RKO (cell line): ENCODE measurements at places on chromosomes 4 and X.

- no peak for DNase-seq
Measured at GRCh38 chr4:48380583-48381167, 39.3 kb downstream of the SLAIN2 start.

DNA sequence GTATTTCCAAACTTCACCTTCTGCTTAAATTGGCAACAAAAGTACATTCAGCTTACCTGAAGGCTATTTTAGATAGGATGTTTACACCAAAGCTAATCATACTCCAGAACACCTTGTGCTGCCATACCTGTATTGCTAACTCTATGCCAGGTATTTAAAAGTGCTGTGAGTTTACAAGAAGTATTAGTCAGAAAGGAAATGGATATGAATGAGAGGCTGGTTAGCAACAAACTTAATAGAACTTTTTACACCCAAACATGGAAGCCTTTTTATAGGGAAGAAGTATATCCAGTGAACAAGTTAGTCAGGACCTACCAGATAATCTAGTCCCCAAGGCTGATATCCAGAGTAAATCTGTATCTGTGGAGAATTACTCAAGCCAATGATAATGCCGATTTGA is 131.2 kb upstream of the SPRY1 start:
- no peak for DNase-seq

DNA sequence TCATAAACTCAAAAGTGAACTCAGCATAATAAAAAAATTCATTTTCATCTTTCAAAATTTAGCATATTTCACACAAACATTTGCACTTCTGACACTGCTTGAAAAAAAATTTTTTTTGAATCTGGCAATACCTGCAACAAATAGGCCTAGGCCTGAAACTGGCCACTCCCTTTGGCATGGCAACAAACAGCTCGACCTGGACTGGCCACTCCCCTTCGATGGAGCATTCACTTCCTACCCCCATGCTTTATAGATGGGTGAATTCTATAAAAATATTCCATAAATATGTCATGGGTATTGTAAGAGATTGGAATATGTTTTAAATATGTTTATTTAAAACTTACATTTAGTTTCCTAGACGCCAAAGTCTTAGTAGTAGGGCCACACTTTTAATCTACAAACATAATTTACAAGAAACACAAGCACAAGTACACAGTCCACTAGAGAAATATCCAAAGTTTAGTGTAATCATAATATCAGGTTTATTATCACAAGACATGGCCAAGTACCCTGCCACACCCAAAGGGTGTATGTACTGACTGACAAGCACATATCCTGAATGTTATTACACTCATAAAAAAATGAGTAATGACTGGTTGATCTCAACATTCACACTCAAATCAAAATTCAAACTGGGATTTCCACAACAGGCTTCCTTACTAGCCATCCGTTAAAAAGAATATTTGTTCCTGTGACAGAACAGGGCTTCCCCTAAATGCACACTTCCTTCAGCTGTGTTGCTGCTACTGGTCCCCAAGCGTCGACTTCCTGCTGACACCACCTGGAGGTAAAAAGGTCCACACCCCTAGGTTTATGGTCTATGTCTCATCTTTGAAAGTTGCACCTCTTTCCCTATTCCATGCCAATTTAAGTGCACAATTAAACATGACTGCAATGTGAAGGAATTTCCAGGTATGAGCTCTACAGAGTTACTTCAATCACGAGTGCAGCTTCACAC is 271.5 kb downstream of the NR3C2 start:
- no peak for DNase-seq

DNA sequence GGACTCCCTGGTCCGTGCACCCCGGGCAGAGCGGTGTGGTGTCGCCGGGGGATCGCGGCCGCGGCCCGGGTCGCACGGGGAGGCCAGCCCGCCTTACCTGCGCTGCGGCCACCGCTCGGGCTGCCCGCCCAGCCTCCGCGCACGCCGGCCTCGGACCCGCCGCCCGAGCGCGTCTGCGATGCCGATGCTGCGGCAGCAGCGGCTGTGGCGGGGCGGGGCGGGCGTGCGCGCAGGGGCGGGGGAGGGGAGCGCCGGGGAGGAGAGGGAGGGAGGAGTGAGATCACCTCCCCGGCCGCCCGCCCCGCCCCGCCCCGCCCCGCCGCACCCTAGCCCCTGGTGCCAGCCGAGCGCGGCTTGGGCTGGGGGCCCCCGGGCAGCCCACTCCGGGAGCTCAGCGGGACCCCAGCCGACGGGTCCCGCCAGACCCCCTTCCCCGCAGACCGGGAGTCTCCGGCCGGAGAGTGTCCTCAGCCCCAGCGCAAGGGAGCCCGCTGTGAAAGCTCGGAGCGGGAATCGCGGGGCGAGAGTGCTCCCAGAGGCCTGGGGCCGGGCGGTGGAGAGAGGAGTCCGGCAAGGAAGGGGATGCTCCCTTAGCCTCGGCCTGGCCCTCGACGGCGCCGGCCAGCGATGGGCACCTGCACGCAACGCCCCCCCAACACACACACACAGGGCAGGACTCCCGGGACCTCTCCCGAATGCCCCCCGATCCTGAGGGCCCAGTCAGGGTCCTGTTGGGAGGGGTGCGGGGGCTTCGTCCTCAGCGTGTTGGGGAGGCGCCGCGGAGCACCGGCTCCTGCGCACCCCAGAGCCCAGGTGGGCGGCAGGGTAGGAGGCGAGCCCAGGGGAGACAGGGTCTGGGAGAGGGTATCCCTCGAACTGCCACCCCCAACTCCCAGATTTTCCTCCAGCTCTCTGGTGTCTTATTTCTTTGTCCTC is at the start of gene L1CAM:
L1CAM (minus strand) TSS at position 206 of the 936 bp plus-strand sequence. CDS start 10,337 bp downstream, outside the sequence.
- DNase-seq, result no peak

GRCh38 chr4:172270397-172270796 is 457.2 kb downstream of the GALNTL6 start:
- DNase-seq, result peak; percentile 3

GRCh38 chrX:108097380-108097779 is 5.8 kb downstream of the ATG4A start:
- peak; percentile 8 for DNase-seq

GRCh38 chr4:18734405-18734804 is 712.9 kb upstream of the LCORL start:
- DNase-seq, result no peak

- no peak for DNase-seq
Measured at GRCh38 chr4:40395908-40396793, 61.0 kb downstream of the CHRNA9 start.

- no peak for DNase-seq
Measured at GRCh38 chr4:114924311-114924710, 189.1 kb downstream of the NDST4 start.

DNA sequence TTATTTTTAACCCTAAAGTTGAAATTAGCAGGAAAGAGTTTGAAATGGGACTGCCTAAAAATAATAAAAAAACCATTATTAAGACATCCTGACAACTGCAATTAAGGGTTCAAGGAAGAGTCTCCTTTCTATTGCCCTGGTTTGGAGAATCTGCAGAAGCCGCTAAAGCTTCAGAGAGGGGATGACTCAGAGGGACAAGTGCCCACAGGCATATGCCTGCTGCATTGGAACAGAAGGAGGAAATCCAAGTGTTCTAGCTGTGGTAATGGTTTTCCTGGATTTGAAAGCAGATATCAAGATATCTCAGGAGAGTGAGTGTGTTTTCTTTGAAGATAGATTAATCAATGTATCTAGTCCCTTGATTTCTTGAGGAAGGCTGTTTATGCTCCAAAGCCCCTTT is 235.1 kb upstream of the TAPT1 start:
- peak; percentile 13 for DNase-seq

DNA sequence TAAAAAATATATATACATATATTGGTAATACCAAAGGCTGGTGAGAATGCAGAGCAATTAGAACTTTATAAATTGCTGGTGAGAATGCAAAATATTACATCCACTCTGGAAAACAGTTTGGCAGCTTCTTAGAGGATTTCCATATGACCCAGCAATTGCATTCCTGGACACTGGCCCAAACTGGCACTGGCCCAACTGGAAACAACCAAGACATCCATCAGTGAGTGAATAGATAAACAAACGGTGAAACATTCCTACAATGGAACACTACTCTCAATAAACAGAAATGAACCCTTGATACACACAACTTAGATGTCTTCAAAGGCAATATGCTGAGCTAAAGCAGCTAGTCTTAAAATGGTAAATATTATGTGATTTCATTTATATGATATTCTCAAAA is 524.2 kb downstream of the IQCM start:
- DNase-seq, result no peak

- no peak for DNase-seq
Measured at GRCh38 chrX:38452603-38453002, 100.2 kb downstream of the OTC start.

- DNase-seq, result no peak
Measured at GRCh38 chr4:156969911-156970310, 1.7 kb downstream of the PDGFC start.

DNA sequence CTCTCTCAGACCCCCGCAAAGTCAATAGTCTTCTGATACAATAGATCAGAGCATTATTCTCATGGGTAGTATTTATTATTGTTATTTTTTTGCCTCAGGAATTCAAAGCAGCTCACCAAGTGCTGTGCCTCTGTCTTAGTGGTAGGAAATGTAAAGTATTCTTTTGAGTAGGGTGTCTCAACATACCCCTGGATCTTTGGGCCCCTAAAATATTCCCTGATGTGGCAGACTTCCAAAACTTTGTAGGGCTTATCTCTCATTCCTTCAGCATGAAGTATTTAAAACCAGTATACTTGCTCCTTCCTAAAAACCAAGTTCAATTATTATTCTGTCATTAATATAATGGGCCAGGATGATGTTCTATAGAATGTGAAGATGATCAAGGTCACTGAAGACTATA is 115.3 kb upstream of the ZNF827 start:
- no peak for DNase-seq

DNA sequence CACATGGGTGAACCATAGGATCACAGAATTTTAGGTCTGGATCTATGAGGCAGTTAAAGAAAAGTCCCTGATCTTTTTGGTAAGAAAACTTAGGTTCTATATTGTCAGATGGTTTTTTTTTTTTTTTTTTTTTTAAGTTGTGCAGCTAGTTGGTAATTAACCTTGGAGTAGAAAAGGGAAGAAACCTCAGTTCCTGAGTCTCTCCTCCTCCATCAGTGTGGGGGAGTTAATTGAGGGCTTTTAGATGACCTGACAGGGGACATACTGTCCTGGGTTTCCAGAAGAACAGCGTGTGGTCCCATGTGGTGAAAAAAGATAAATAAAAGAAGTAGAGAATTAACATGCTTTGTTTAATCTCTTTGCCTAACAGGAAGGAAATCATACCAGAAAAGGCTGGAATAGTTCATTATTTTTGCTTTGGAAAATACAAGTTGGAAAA is 123.7 kb downstream of the ARHGAP10 start:
- no peak for DNase-seq

- no peak for DNase-seq
Measured at GRCh38 chr4:94504545-94504944, 52.8 kb downstream of the PDLIM5 start.

- no peak for DNase-seq
Measured at GRCh38 chrX:36957425-36958328, 50.5 kb upstream of the FAM47C start.

DNA sequence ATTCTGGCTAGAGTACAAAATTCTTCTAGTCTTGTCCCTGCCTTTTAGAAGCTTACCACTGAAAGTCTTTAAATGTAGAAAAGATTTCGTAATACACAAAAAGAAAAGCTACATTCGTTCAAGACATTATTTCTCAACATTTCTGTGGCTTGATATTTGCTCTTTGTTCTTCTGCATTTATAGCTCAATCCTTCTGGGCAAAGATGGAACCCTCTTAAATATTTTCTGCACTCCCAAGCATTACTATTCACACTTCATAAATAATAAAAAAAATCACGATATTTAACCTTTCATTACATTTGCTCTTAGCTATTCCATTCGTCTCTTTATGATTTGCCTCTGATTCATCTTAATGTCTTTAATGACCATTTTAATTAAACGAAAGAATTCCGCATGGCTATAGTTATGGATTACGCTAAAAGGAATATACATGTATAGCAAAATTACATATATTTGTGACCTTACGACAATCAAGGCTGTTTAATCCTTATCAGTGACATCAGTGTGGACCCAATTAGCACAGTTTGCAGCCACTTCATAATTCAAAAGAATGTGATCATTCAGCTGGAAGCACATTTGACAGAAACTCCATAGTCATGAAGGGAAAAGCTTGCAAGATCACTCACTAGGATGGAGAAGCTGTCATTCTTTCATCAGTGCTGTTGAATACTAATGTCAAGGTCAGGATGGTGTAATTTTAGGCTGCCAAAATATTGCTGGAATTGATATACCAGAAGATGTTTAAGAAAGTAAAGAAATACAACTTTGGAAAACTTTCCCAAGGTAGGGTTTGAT is 1075.0 kb upstream of the TENM3 start:
- no peak for DNase-seq

GRCh38 chrX:97030463-97030862 is 146.8 kb downstream of the RPA4 start:
- DNase-seq, result no peak

- no peak for DNase-seq
Measured at GRCh38 chr4:137896221-137896737, 345.9 kb downstream of the SLC7A11 start.

GRCh38 chr4:154160519-154161301 is 330.9 kb downstream of the DCHS2 start:
- no peak for DNase-seq

- no peak for DNase-seq
Measured at GRCh38 chrX:38970845-38971244, 169.6 kb downstream of the MID1IP1 start.

DNA sequence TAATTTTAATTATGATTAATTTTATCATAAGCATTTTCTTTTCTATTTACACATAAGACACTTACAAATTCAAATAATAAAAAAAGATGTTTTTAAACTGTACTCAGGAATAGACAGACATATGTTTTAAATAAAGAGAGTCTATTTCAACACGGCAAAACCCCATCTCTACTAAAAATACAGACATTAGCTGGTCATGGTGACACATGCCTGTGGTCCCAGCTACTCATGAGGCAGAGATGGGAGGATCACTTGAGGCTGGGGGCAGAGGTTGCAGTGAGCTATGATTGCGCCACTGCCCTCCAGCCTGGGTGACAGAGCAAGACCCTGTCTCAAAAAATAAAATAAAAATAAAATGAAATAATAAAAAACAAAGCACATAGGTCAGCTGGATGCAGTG is 14.8 kb downstream of the FAM9B start:
- no peak for DNase-seq

- DNase-seq, result no peak
Measured at GRCh38 chr4:58499182-58499581, 1389.0 kb upstream of the IGFBP7 start.

- DNase-seq, result no peak
Measured at GRCh38 chrX:120617996-120618630, 11.7 kb downstream of the C1GALT1C1 start.

DNA sequence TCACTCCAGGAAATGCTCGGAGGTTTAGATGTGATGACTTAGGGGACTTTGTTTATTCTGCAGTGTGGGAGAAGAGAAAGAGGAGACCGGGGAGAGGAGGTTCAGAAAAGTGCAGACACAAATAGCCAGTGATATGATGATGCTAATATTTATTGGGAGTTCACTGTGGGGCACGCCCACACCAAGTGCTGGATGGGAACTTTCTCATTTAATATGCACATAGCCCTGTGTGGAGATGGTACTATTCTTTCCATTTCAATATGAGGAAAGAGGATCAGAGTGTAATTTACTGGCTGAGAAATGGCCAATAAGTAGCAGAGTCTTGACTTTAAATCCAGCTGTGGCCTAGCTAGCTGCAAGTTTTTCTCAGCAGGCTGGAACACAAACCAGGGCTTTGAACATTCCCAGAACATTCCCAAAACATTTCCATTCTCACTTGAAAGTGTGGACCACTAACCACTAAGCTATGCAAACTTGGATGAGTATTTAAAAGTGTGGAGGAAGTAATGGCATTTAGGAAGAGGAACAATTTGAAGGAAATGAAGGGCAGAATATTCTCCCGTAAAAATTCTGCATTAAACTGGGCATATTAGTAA is 231.7 kb downstream of the HS3ST1 start:
- no peak for DNase-seq

- no peak for DNase-seq
Measured at GRCh38 chr4:47788126-47788525, 49.7 kb downstream of the CORIN start.
